Temporal lobe (tissue), 4 donors: ENCODE measurements at places on chromosomes 11 and 22. TPM values are rescaled to one million over a fixed set of nuclear protein-coding genes. Genes with fewer than 3 reads are reported as not detected.

MIOX gene
- total RNA-seq: not detected

RNF169 gene
- total RNA-seq: 22.6 TPM

TPH1 gene
- 0.49 TPM for total RNA-seq

PNPLA5 gene
- total RNA-seq: 0.25 TPM

WT1 gene
- not detected for total RNA-seq

PHF21B gene
- 6.1 TPM for total RNA-seq

DSCAML1 gene
- total RNA-seq: 9.1 TPM

ROBO4 gene
- total RNA-seq: 3.9 TPM

C11orf24 gene
- 6.9 TPM for total RNA-seq

ARSA gene
- total RNA-seq: 6.6 TPM

MPEG1 gene
- 1.7 TPM for total RNA-seq

ADSL gene
- total RNA-seq: 36.4 TPM
